AG08396 (cell line): ENCODE measurements at places on chromosomes 16 and 17.

DNA sequence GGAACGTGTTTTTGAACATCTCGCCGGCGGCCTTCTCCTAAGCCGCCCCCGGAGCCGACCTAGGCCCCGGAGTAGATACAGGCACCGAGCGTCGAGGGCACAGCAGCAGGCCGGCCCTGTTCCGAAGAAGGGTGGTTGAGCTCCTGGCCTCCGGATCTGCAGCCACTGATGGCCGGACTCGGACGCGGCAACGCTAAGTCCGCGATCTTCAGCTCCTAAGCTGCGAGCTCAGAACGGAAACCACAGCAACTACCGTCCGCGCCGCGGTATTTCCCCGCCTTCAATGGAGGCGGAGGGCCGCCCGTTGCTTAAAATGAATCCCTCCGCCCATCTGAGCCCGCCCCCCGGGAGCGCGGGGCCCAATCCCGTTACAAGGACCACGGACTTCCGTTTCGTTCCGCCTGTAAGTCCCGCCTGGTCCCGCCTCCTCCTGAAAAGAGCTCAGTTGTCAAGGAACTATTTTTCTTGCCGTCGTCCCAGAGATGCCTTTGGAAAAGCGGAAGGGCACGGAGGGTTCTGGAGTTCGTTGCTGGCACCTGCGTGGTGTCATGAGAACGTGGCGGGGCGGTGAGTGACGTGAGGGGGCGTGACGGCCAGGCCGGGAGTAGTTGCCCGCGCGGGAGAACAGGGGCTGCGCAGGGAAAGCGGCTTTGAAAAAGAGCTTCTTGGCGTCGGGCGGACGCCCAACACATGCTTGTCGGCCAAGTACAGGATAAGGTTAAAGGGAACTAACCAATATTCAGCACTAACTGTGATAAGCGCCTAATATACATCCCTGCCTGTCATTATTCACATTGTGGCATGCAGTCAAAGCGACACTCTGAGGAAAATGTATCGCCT is at the start of gene CFAP20:
Gene CFAP20 (minus strand): TSS at position 285 of the 840 bp plus-strand sequence. CDS start 266 bp downstream, at position 19.
- DNase-seq: peak; percentile 94

DNA sequence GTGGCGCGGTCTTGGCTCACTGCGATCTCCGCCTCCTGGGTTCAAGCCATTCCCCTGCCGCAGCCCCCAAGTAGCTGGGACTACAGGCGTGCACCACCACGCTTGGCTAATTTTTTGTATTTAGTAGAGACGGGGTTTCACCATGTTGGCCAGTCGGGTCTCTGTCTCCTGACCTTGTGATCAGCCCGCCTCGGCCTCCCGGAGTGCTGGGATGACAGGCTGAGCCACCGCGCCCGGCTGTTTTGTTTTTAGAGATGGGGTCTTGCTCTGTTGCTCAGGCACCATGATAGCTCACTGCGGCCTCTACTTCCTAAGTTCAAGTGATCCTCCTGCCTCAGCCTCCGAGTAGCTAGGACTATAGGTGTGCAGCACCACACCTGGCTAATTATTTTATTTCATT is 27.2 kb downstream of the ZNF750 start:
- no peak for DNase-seq

DNA sequence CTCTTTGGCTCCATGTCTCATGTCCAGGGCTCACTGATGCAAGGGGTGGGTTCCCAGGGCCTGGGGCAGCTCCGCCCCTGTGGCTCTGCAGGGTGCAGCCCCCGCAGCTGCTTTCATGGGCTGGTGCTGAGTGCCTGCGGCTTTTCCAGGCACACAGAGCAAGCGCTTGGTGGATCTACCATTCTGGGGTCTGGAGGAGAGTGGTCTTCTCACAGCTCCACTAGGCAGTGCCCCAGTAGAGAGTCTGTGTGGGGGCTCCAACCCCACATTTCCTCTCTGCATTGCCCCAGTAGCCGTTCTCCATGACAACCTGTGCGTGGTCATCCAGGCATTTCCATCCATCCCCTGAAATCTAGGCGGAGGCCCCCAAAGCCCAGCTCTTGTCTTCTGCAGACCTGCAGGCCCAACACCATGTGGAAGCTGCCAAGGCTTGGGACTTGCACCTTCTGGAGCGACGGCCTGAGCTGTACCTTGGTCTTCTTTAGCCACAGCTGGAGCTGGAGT is 5.2 kb downstream of the IL32 start:
- no peak for DNase-seq

DNA sequence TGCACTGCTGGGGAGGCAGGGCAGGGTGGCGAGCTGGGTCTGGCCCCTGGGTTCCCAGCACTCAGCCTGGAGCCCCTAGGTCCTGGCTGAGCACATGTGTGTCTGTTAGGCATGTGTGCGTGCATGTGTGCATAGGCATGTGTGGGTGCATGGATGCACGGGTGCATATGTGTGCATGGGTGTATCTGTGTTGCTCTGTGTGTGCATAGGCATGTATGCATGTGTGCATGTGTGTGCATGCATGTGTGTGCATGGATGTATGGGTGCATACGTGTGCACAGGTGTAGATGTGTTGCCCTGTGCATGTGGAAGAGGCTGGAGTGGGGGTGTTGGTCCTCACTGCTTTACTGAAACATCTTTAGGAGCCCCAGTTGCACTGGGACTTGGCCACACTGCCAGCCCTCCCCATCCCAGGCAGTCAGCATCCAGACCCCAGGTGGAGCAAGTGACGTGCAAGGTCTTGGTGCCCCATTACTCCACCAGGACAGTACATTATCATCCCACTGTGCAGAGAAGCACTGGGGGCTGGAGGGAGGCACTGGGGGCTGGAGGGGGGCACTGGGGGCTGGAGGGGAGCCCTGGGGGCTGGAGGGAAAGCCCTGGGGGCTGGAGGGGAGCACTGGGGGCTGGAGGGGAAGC is 10.4 kb upstream of the DPEP1 start:
- DNase-seq: no peak

- no peak for DNase-seq
Measured at GRCh38 chr16:88714420-88715302, 8.4 kb downstream of the CTU2 start.

GRCh38 chr16:1154887-1155331 is 2.0 kb downstream of the CACNA1H start:
- no peak for DNase-seq

DNA sequence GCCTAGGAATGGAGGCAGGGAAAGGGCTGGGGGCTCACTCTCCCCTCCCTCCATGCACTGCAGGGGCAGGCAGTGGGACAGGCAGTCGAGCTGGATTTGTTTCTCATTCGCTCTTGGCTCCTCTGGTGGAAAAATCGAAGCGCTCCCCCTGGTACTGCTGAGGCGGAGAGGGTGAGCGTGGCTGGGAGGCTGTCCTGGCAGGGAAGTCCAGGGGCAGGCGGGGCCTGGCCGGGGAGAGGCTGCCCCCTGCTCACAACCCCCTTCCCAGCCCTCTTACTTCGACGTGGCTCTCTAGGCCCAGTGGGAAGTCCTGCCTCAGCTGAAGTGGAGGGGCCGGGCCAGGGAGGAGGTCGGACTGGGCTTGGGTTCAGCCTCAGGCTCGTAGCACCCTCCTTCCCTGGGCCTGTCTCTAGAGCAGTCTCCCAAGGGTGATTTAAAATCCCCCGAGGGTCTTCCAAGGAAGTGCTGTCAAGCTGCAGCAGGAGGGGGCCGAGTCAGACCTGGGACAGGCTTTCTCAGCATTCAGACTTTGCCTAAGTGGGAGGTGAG is 16.5 kb upstream of the TMEM92 start:
- peak; percentile 4 for DNase-seq

GRCh38 chr17:48444516-48445247 is 14.7 kb upstream of the SKAP1 start:
- DNase-seq: no peak

DNA sequence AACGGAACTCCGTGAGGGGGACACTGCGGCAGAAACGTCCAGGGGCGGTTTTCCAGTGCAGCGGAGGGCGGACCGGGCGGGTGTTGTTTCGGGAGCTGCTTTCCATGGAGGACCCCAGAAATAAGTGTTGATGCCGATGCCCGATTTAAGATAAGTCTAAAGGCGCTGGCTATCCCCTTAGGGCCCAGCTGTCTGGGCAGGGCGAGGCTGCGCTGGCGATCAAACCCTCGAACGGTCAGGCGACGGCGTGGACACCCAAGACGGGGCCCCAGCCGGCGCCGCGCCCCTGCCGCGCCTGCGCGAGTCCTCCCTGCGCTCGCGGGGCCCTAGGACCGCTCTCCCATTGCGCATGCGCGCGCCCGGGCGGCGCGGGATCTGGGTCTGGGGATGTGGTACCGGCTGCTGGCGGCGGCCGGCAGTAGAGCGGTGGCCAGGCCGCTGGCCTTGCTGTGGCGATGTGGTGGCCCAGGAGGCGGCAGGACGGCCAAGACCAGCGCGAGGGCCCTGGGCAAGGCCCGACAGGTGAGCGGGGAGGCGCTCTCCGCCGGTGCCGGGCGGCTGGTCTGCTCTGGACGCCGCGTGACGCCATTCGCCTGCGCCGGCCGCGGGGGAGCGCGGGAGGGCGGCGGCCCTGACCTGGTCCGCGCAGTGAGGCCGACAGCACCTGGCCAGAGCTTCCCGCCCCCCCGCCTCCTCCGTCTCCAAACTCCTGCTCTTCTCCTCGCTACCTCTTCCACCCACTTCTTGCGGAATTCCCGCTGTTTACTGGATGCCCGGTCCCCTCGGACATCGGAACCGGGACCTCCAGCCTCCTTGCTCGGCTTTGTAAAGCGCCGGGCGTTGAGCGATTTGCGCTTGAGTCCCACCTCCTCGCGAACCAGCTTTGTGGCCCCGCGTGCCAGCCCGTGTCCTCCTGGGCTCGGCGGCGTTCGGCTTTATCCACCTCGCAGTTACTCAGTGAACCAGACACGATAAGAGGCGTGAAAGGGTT is 24.0 kb downstream of the DEF8 start:
- peak; percentile 100 for DNase-seq

DNA sequence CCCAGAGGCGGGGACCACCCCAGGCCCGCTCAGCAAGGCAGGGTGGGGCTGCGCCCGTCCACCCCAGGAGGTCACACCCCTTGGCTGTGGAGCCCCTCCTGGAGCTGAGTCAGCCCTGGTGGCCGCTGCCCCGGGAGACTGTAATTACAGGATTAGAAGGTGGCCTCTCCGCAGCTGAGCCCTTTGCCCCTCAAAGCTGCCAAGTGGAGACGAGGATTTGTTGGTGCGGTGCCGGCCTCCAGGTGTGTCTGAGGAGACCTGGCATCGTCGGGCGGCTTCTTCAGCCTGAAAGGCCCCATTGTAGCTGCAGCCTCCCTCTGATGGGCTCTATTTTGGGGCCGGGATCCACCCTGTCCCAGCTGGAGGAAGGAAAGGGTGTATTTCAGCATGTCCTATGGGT is 22.7 kb upstream of the SPNS2 start:
- no peak for DNase-seq
